ENCODE measurements at places on chromosomes 7 and 10. TPM values are rescaled to one million over a fixed set of nuclear protein-coding genes. Genes with fewer than 3 reads are reported as not detected.

Gene ADO
- total RNA-seq, result 28.5 TPM

DNA sequence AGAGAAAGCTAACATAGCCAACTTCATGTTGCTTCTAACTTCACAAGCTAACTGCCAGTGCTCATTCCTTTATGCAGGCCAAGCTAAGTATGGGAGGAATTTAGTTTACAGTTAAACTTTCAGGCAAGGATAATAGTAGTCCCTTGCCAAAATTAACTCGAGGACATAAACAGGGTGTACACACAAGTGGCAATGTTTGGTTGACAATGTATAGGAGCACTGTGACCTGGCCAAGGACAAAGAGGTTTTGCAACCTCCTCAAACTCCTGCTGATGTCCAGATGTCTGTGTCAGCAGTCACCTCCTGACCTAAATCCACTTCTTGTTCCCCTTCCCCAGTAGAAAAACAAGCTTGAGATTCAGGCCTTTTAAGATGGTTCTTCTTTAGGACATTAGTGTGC is 494.6 kb upstream of the KLF6 start:
- DNase-seq, result no peak

DNA sequence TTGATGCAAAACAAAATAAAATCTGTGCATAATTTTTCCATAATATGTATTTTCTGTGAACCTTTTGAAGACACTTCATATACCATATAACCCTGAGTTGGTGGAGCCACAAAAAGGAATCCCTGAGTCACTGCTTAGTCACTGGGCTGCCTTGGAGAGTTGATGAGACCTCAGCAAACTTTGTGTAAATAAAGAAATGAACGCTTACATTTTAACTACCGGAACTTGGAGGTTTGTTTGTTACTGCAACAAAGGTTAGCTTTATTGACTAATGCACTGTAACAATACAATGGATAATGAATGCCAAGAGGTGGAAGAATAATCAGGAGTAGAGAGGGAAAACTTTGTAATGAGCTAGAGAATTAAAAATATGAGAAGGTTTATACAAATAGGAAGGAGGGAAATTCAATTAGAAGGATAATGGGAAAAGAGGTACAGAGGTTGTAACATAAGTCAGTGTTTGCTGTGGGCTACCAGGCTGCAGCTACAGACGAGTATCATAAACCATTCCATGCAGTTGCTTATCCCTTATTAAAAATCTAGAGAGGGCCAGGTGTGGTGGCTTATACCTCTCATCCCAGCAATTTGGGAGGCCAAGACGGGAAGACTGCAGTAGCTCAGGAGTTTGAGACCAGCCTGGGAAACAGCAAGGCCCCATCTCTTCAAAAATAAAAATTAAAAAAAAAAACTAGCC is 1042.1 kb downstream of the TYW1 start:
- DNase-seq, result peak; percentile 92

DNA sequence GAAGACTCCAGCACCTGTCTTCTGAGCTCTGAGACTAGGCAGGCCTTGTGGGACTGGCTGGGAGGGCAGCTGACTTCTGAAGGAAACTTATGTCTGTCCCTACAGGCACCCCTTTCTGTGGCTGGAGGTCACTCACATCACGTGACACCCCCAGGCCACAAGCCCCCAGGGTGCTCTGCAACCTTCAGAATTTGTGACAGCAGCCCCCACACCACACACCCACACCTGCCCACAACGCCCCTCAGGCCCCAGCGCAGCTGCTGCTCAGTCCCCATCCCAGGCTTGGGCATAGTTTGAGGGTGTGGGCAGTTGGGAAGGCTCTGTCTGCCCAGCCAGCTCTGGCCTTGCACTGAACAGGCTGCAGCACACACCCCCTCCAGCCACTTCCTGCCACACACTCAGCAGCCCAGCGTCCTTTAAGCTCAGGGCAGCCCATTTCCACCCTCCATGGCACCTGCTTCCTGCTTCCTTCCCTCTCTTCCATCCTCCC is 80.0 kb upstream of the UNC5B start:
- DNase-seq, result peak; percentile 14
